ENCODE measurements at places on chromosomes 2 and 18. TPM values are rescaled to one million over a fixed set of nuclear protein-coding genes. Genes with fewer than 3 reads are reported as not detected.

DNA sequence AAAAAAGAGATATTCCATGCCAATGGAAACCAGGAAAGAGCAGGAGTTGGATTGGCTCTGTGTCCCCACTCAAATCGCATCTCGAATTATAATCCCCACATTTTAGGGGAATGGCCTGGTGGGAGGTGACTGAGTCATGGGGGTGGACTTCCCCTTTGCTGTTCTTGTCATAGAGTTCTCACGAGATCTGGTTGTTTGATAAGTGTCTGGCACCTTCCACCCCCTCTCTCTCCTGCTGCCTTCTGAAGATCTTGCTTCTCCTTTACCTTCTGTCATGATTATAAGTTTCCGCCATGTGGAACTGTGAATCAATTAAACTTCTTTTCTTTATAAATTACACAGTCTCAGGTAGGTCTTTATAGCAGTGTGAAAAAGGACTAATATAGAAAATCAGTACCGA lies 355.6 kb downstream of the NBAS start:
- H3K27me3 ChIP-seq = no peaks in the 10 kb centered on the region
- no peaks in the 10 kb centered on the region for H3K4me1 ChIP-seq
- no peak for ATAC-seq
- H3K4me3 ChIP-seq = no peak overlapping the region
- H3K27ac ChIP-seq = no peak overlapping the region
- peaks cover 26% of the 10 kb centered on the region for H3K36me3 ChIP-seq

DNA sequence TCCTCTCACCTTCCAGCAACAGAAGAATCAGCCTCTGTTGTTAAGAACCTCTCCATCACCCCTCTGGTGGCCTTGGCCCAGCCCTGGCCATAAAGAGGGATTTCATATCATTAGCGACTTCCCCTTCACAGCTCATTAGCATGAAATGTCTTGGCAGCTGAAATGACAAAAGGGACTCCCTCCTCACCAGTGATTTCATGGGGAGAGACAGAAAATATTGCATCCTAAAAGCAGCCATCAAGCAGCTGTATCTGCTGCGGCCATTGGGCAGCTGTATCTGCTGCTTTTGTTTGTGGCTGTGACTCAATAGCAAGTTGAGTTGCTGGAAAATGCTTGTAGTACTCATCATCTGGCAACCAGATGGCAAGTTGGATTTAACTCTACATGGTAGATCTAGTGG lies 105.9 kb upstream of the RMDN2 start:
- H3K4me3 ChIP-seq = no peak overlapping the region
- peaks cover 3% of the 10 kb centered on the region for H3K4me1 ChIP-seq
- ATAC-seq = no peak
- no peak overlapping the region for H3K27ac ChIP-seq
- no peaks in the 10 kb centered on the region for H3K36me3 ChIP-seq

The C2orf80 gene
- not detected for total RNA-seq

GRCh38 chr2:217920879-217921603 lies 81.8 kb downstream of the TNS1 start:
- peak; percentile 23 for ATAC-seq
- no peaks in the 10 kb centered on the region for H3K36me3 ChIP-seq
- H3K4me1 ChIP-seq = peaks cover 23% of the 10 kb centered on the region
- no peaks in the 10 kb centered on the region for H3K27me3 ChIP-seq

GRCh38 chr2:126886211-126886915 lies 12.3 kb upstream of the TEX51 start:
- peak overlapping the region; percentile 31 for H3K27ac ChIP-seq
- H3K4me3 ChIP-seq = peak overlapping the region; percentile 49
- ATAC-seq = peak; percentile 75
- H3K4me1 ChIP-seq = peaks cover 16% of the 10 kb centered on the region
- peaks cover 18% of the 10 kb centered on the region for H3K27me3 ChIP-seq

DNA sequence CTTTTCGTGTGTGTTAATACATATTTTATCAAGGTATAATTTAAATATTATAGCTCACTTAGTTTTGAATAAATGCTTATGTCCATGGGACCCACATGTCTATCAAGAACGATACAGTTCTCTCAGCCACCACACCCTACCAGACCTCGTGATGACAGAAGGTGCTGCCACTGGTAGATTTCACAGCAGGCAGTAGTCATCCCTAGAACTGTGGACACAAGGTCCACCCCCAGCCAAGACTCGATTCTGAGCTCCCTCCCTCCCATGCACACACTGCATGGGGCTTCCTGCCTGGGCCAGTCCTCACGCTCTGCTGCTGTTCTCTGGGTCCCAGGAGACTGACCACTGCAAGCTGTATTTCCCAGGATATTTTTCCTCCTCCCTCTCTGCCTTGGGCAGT lies 26.5 kb upstream of the CREB1 start:
- H3K27me3 ChIP-seq = no peaks in the 10 kb centered on the region
- ATAC-seq = peak; percentile 57
- H3K4me3 ChIP-seq = no peak overlapping the region
- H3K36me3 ChIP-seq = no peaks in the 10 kb centered on the region
- H3K27ac ChIP-seq = no peak overlapping the region

The DNAH6 gene
- total RNA-seq = 0.07 TPM

- peaks cover 6% of the 10 kb centered on the region for H3K27me3 ChIP-seq
- ATAC-seq = no peak
- H3K36me3 ChIP-seq = no peaks in the 10 kb centered on the region
- H3K4me1 ChIP-seq = no peaks in the 10 kb centered on the region
These were observed 59.9 kb upstream of the GATA6 start for GRCh38 chr18:22109535-22109934.

DNA sequence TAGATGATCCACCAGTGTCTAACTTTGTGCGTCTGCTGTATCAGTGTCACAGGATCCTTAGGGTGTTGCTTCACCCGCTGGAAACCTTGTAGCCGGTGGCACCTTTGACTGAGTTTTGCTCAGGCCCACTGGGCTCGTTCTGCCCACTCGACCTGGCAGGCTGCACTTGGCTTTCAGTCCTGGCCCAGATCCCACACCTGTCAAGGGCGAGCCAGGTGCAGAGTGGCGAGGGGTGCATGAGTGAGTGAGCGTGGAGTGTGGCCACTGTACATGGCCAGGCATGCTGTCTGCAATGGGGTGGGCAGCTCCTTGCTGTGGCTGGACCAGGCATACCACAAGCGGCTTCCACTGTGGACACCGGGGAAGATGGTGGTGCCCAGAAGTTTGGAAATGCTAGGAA lies 179.0 kb downstream of the FAM210A start:
- peaks cover 96% of the 10 kb centered on the region for H3K4me1 ChIP-seq
- ATAC-seq = no peak
- no peak overlapping the region for H3K27ac ChIP-seq
- no peaks in the 10 kb centered on the region for H3K27me3 ChIP-seq
- H3K36me3 ChIP-seq = no peaks in the 10 kb centered on the region

DNA sequence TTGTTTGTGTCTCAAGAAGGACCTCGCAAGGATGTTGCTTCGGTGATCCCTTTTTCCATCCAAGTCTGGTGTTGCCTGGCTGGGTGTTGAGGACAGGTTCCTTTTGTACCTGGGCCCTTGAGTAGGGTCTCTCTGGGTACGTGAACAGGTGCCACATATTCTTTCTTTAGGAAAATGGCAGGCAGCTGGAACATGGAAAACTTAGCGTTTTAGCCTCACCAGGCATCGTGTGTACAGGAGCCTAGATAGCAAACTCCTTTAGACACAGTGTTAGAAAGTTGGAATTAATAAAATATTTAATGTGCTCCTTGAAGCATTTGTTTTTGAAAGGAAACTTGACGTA lies 54.3 kb upstream of the RBM44 start:
- H3K4me3 ChIP-seq = no peak overlapping the region
- peaks cover 36% of the 10 kb centered on the region for H3K4me1 ChIP-seq
- H3K36me3 ChIP-seq = no peaks in the 10 kb centered on the region

The ACMSD gene
- total RNA-seq = not detected

Measured in gastroesophageal sphincter (tissue), 4 donors.